Activated CD4-positive, alpha-beta T cell treated with anti-CD3 and anti-CD28 coated beads, Interleukin-2, Interleukin-6, amounts not matched to agents 100 ng/mL and 50 ng/mL, durations not matched to agents 16 hours and 8 hours (primary cell): ENCODE measurements at places on chromosomes 3 and 15.

DNA sequence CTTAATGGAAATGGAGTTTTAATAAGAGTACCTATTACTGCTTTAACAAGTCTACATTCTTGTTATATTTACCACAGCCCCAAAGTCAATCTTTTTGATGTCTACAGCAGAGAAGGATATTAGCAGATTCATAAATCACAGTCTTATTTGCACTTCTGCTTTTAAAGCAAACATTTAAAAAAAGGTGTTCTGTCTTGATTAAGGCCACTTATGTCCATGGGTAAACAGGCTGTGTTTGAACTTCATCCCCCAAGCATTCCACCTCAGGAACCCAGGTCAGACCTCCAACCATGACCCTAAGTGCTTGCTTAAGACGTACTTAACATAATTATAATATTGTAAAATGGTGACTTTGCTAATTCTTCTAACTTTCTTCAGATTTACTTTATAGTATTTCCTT, 113.4 kb downstream of the CMSS1 start:
- no peak for DNase-seq

- DNase-seq, result no peak
Observed at GRCh38 chr3:75650191-75650590, 13.9 kb upstream of the FRG2C start.

DNA sequence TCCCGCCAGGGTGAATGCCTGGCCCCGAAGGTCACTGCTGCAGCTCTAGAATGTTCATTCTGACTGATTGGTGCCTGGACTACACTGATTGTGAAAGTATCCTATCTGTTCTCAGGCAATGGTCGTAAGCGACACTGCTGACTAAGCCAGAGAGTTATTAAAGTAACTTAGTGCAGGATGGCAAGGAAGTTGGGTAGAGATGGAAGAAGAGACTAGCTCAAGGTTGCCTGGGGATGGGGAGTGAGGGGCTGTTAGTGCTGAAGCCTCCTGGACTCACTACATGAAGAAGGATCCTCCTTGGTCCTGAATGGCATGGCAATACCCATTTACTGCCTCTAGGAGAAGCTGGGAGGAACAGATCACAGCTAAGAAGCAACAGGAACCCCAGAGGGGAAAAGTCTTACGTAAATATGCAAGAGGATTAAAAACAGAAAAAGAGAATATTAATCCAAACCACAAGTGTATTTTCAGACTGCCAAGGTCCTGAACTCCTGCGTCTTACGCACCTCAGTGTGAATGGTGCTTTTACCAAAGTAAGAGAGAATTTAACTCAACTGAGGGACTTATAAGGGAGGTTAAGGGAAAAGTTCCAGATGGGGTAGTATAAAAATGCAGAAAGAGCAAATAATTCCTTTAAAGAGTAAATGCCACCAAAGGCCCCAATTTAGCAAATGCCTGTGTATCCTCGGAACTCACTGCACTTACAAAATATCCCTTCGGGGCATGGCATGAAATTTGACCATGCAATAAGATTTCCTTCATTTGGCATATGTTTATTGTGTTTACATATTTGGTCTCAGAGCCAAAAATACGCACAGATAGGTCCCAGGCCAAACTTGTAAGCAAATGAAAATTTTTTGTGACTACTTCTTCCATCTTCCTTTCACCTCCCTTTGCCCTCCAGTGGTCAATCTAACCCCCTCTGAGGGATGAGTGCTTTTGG, 64.0 kb upstream of the DGKG start:
- peak; percentile 17 for DNase-seq

DNA sequence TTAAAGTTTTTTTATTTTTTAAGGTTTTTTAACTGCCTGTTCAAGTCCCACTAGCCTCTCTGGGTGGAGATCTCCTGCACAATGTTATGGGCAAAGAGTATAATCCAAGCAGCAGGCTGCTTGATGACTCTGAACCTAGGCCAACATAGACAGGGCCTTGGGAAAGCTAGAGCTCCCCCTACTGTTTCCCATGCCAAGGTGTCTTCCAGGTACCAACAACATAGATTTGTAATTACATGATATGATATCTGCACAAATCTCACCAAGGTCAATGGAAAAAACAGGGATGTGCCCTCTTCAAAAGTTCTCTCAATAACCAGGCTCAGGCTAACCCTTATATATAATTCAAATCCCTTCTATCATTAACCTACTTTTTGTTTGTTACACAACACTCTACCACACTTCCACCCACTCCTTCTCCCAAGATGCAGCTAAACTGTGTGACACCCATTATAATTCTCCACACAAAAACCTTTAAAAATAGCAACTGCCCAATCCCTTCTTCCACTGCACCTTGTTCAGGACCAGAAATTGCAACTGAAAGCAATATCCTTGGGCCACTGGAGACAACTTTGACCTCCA, 43.8 kb downstream of the RBM15B start:
- peak; percentile 68 for DNase-seq

GRCh38 chr15:64813075-64813474, 12.4 kb downstream of the PIF1 start:
- DNase-seq, result no peak

DNA sequence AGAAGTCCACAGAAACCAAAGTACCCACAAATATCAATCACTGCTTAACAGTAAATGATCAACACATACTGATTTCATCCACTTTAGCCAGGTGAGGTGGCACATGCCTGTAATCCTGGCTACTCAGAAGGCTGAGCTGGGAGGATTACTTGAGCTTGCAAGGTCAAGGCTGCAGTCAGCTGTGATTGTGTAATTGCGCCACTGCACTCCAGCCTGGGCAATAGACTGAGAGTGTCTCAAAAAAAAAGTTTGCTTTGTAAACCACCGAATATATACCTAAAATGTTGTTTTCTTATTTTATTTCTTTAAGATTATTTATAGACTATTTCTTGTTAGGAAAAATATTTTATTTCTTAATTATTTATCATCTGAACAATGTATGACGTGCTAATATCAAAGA, 8.7 kb upstream of the ATP13A4 start:
- no peak for DNase-seq

GRCh38 chr3:161351330-161351729, 20.0 kb downstream of the SPTSSB start:
- no peak for DNase-seq

DNA sequence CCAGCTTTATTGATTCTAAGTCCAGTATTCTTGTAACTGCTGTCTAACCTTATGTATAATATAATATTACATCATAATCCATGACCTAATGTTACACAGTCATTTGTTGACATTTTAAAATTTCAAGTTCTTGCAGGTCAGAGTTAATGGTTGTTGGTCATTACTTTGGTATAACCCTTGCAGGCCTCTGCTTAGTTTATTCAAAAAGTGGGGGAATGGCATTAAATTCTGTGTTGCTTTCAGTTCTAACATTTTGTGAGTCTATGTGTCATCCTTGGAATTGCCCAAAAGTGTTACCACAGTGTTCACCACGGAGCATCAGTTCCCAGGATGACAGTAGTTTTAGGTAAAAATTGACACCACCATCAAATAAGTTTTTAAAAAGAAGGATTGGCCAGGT, 174.8 kb upstream of the BCL6 start:
- no peak for DNase-seq

GRCh38 chr3:120348065-120348990, 826 bp downstream of the LRRC58 start:
- DNase-seq, result peak; percentile 69

- no peak for DNase-seq
Observed at GRCh38 chr15:55742927-55743728, at the start of gene PRTG. Gene PRTG, minus strand, starts transcription at chr15:55743152. Its CDS starts 221 bp downstream, at chr15:55742931.

DNA sequence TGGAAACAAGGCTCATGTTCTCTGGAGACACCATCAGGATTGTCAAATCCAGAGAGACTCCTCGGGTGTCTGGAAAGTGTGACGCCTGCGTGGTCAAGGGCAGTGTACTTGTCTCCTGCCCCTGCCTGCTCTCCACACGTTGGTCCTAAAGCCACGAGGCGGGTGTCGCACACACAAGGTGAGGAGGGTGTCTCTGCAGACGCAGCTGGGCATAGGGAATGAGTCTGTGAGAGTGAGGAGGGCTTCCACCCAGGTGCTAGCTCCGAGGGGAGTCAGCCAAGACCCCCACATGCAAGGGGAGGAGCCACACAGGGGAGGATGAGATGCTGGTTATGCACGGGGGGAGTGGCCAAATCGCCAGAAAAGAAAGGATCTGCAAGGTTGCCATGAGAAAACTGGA, 27.9 kb upstream of the OCA2 start:
- DNase-seq, result no peak

GRCh38 chr3:189340680-189341460, 169.1 kb downstream of the TPRG1 start:
- peak; percentile 22 for DNase-seq

- DNase-seq, result peak; percentile 32
Observed at GRCh38 chr3:33124638-33125037, 10.8 kb downstream of the CRTAP start.

GRCh38 chr15:31013863-31014607, 22.6 kb upstream of the MTMR10 start:
- DNase-seq, result no peak

DNA sequence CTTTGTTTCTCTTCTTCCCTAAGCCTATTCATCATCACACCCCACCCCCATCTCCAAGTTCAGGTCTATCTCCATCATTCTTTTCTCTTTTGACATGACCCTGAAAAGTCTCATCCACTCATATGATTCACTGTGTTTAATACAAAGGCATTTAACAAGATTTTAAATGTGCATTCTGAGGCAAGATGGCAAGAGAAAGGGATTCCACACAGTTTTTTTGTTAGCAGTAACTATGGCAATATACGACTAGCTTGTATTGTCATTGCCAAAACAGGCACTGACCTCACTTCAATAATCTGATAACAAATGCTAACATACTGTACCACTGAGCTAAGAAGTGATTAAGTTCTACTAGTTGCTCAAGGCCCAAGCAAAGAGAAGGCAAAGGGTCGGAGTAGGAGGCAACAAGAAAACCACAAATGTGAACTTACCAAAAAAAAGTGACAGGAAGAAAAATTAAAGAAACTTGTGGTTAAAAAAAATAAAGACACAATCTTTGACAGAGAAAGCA, 53.2 kb downstream of the FBN1 start:
- no peak for DNase-seq

- no peak for DNase-seq
Observed at GRCh38 chr3:172568701-172569100, 45.5 kb upstream of the TNFSF10 start.

DNA sequence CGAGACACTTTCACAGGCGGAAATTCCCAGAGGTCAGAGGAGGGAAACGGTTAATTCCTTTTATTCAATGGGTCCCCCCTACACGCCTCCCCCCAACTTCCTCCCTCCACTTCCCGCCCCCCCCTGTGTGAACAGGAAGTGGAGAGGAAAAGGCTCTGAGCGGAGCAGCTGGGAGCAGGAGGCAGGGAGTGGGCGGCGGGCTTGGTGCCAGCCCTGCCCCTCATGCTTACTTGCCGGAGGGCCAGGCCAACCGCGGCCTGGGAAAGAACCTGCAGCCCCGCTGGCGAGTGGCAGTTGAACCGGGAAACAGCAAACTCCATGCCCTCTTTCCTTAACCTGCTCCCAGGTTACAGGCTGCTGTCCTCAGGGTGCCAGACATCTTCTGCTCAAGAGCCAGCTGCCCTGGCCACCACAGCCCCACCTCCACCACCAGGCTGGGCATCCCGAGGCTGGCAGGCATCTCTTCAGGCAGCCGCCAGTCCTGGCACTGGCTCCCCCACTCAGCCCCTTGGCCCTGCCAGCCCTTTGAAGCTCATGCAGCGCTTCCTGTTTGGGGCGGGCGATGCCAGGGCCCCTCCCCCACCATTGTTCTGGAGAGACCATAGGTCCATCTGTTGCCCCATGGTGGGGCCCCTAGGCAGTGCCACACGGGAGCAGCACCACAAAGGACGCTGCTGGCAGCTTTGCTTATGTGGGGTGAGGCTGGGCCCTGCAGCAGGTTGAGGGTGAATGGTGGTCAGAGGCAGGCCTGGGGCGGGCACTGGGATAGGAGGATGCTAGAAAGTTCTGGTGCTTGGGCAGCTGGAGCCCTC, 12.9 kb downstream of the VPS18 start:
- peak; percentile 68 for DNase-seq

DNA sequence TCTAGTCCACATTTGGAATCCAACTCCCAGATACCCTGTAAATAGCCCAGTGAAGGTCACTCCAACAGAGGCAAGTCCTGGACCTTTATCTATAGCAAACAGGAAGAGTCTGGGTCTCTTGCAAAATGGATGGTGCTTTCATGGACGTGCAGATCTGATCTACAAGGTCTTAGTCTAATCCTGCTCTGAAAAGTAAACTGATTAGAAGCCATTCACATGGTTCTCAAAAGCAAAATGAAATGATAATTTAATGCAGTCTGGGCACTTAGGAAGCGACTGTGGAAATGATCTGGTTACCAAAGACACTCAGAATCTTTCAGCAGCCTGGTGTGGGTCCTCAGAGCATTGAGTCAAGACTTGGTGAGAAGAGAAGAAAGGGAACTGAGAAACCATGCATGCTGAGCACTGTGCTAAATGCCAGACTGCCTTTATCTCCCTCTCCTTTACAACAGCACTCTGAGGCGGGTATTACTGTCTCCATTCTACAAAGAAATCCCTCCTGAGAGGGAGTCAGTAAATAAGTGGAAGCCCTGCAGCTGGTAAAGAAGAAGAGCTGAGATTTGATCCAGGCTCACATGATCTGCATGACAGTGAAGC, 29.0 kb downstream of the AQP9 start:
- DNase-seq, result no peak

DNA sequence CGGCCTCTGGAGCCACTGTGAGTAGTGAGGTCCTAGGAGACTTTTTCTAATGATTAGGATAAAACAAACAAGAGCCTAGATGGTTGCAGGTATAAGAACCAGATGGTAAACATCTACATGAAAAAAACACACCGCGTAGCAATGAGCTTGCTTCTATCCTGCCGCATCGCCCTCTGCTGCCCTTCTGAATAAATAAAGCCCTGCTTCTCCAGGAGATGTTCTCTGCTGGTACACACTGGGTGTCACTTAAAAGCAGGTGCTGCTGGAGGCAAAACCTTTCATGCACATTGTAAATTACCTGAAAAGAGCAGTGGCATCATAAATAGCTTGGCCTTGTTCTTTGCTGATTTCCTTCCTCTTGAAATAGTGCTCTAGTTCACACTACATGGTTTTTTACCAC, 164.4 kb upstream of the TOPAZ1 start:
- no peak for DNase-seq
